Fibroblast of mammary gland (primary cell): ENCODE measurements at places on chromosomes 1 and 21.
A peak's percentile ranks its signal among the peaks of the same experiment; 100 is the strongest.

DNA sequence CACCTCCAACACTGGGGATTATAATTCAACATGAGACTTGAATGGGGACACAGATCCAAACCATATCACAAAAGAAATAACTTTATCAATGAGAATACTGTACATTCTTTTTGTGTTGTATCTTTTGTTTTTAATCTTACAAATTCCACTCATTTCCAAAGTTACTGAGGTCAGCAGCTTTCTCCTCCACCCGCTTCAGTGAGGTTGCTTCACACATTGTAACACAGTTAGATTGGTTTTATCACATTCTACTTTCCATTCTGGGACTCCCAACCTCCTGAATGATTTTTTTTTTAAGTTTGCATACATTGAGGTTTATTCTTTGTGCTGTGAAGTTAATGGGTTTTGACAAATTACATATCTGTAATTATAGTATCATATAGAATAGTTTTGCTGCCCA, 43.8 kb downstream of the DDAH1 start:
- no peak for DNase-seq

GRCh38 chr1:62423580-62424242, 13.1 kb upstream of the USP1 start:
- DNase-seq: peak; percentile 16

- no peak for DNase-seq
Measured at GRCh38 chr1:156160000-156160742, 6.8 kb downstream of the SEMA4A start.

GRCh38 chr1:33578557-33579448, 106.4 kb downstream of the ZSCAN20 start:
- DNase-seq: no peak

DNA sequence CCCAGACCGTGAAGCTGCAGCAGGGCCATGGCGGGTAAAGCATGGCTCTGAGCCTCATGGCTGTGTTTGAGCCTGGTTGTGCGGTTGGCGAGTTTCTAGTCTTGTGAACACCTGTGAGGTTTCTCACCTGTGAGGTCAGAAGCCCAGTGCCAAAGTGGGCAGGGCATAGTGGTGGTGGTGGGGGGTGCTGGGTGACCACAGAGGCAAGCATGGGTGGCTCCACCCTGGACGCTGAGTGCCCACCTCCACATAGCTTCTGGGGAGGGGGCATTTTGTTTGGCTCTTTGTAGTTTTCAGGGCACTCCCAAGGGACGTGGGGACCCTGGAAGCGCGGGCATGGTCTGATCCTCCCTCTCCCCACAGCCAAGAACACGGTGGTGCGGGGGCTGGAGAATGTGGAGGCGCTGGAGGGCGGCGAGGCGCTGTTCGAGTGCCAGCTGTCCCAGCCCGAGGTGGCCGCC, 91.1 kb downstream of the TRIM11 start:
- no peak for DNase-seq

DNA sequence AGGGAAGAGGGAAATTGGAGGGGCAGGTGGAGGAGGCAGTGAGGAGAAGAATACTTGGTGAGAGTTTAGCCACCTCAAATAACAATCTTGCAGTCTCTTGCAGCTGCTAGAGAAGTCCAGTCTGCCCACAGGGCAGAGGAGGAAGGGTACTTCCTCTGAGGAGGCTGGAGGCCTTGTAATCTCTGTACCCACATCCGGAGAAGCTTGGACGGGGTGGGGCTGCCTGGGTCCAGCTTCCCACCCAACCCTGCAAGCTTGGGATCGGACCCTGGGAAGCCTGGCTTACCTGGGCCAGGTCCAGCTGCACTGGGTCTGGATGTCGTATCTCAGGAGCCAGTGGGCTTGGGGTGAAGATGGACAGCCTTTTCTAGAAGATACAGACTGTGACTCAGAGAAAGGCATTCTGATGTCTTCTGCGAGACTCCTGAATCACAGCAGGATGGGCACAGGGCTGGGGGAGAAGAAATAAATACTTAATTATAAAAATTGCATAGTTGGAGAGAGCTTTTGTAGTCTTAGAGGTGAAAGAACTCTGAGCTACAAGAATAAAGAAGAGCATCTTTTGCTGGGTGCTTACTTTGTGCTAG, 111.8 kb upstream of the JUN start:
- no peak for DNase-seq

GRCh38 chr21:10463156-10463555, 58.2 kb upstream of the TPTE start:
- DNase-seq: no peak

DNA sequence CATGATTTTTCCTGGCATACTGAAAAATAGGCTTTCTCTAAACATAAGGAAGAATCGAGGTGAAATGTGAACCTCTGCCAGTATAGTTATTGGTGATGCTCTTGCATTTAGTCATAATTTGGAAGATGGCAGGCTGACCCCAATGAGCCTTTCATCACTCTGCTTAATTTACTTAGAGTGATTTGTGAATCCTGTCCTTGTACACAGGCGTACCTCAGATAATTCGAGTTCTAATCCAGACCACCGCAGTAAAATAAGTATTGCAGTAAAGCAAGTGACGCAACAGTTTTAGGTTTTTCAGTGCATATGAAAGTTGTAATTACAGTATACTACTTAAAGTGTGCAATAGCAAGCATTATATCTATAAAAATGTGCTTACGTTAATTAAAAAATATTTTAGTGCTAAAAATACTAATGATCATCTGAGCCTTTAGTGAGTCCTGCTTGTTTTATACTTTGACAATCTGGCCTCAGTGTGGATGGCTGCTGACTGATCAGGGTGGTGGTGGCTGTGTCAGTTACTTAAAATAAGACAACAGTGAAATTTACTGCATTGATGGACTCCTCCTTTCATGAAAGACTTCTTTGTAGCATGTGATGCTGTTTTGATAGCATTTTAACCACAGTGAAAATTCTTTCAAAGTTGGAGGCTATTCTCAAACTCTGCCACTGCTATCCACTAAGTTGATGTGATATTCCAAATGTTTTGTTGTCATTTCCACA, 1.7 kb downstream of the PKNOX1 start:
- peak; percentile 22 for DNase-seq

DNA sequence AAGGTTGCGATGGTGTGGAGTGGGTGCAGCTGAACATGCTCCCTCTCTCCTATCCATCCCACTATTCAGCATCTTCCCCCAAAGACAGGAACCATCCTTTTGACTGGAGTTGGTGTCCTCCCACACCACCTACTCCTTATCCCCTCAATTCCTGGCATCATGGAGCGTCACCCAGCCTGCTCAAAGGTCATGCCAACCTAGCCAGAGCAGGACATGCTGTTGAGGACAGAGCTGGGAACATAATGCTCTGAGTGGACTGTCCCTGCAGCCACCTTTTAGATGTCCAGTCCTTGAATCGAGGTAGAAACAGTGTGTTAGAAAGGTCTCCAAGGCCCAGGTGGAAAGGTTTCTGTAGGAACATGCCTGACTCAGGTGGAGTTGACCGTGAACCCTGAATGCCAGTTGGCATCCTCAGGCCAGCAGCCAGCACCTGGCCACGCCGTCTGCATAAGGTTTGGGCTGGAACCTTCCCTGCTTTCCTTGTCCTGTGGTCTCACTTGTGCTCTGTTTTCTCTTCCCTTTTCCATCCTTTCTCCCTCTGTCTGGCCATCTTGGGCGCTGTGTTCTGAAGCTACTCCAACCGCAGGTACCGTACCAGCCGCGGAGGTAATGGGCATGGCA, 52.2 kb upstream of the CNTN2 start:
- no peak for DNase-seq

DNA sequence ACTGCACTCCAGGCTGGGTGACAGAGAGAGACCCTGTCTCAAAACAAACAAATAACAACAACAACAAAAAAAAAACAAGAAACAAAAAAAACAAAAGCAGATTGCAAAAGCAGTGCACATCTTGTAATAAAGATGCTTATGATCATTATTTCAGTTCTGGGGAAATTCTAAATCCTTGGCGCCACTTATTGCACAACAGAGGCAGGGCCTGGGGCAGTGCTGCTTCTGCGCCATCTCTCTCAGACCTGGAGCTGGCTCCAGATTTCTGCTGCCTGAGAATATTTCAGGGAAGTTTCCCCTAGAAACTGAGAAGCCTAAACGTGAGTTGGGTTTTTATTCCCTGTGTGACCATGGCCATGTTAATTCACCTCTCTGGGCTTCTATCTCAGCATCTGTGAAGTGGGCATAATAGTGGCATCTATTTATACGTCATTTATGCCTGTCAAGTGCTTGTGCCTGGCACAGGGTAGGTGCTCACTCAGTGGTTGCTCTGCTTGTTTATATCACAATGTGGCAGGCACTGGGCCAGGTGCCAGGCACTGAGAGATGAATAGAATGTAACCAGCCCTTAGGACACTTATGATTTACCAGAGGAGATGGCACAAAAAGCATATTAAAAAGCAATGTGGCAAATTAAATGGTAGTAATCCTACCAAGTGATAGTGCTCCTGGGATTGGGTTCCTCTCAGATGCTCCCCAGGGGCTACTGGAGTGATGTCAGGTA, 67.9 kb downstream of the MDM4 start:
- no peak for DNase-seq

- no peak for DNase-seq
Measured at GRCh38 chr21:24023402-24023801, 1583.9 kb downstream of the MRPL39 start.

DNA sequence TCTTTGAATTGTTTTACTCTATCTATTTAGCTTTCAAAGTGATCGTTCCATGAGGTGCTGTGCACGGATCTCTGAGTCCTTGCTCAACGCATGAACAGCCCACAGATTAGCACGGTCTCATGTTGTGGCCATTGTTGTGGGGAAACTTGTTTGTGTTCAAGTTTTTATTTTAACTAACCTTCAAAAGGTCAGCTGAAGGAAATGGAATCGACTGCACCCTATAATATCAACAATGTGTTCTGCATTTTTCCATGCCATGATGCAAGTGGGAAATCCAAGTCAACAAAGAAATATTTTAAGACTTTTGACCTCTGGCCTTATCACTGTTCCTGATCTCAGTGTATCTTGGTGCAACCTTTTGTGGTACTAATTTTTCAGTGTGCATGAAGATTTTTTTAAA, 6.1 kb downstream of the SH2D1B start:
- DNase-seq: no peak

GRCh38 chr1:209435654-209436566, 147.6 kb upstream of the CAMK1G start:
- DNase-seq: peak; percentile 82

DNA sequence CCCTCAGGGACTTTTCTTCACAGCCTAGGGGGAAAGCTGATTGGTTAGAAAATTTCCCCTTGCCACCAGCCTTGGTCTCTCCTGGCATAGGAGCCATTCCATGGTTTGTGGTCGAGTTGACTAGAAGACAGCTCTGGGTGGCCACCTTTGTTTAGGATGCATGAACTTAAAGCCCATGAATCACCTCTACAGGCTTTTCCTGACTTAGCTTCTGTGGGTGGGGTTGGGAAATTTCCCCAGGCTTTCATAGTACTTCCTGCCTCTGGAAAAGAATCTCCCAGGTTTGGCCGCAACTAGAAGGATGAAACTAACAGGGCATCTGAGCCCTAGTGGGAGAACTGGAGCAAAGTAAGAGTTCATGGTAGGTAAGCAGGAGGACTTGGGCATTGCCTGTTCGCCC, 72.6 kb downstream of the SNRPE start:
- DNase-seq: no peak

DNA sequence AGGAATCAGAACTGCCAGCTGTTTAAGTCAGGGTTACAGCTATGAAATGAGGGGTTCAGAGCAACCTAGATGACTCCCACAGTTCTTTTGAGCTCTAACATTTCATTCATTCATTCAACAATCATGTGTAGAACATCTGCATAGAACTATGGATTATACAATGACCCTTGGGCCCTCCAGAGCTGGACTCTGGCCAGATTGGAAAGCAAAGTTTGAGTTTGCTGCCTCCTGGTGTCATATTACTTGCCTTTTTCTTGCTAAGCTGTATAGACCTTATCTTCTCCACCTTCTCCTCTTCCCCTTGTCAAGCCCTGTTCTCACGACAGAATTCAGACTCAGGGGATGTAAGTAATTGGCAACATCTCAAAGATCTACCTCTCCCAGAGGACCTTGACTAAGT, 4.0 kb downstream of the CASQ2 start:
- peak; percentile 55 for DNase-seq

DNA sequence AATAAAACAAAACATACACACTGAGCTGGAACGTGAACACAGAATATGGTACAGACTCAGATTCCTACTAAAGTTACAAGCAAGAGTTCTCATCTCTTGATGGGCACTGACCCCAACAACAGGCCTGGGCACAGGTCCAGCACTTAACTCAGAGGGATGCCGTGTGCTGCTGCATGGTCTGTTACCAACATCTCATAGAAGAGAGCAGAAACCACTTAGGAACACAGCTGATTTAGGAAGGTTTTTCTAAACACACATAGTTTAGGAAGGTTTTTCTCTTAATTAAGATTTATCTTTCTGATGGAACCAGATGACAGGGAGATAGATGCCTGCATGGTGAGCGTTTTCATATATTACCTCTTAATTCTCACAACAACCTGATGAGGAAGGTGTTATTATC, 1.5 kb downstream of the GCLM start:
- DNase-seq: peak; percentile 69

GRCh38 chr21:44722731-44723130, 11.4 kb upstream of the TSPEAR start:
- DNase-seq: no peak

GRCh38 chr1:177044390-177044789, 120.1 kb downstream of the ASTN1 start:
- no peak for DNase-seq

DNA sequence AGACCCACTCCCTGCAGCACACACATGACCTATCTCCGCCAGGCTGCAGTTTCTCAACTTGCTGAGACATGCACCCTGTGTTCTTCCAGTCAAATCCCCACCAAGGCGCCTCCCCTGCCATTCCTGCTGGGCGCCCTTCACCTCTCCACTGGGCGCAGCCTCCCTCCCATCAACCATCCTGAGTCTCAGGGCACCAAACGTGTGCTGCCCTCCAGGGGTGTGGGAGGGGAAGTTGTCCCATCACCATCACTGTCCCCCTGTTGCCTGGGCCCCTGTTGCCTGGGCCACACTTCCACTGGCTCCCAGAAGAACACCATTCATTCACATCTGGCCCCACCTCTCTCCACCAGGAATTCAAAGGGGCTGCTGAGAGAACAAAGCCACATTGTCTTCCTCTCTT, 44.9 kb upstream of the EFHD2 start:
- no peak for DNase-seq

GRCh38 chr1:39640861-39641260, 1.4 kb upstream of the HEYL start:
- no peak for DNase-seq

DNA sequence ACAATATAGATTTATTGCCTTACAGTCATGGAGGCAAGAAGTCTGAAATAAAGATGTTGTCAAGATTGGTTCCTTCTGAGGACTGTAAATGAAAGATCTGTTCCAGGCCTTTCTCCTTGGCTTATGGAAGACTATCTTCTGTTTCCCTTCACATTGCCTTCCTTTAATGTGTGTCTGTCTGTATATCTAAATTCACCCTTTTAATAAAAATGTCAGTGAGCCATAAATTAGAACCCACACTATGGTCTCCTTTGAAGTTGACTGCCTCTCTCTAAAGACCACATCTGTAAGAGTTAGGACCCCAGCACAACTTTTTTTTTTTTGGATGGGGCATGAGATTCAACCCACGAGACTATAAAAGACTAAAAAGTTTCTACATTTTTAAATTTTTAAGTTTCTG, 305.8 kb downstream of the KCNT2 start:
- DNase-seq: no peak
